Stimulated activated naive CD4-positive, alpha-beta T cell treated with Interleukin-2 at 50 U/mL for 16 hours (primary cell): ENCODE measurements at places on chromosomes 2 and 18.

DNA sequence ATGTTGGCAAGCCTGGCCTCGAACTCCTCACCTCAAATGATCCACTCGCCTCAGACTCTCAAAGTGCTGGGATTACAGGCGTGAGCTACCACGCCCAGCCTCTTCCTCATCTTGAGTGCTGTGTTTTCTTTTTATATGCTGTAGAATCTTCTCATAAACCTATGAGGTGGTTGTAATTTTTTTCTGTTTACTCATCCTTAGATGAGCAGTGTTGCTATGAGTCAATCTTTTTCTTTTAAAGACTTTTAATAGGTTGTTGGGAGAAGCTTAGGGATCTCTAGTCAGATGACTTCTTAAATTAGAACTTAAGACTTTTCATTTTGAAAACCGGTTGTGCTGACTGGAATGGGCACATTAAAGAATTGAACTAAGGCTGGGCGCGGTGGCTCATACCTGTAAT, 8.7 kb upstream of the AAK1 start:
- DNase-seq: no peak

DNA sequence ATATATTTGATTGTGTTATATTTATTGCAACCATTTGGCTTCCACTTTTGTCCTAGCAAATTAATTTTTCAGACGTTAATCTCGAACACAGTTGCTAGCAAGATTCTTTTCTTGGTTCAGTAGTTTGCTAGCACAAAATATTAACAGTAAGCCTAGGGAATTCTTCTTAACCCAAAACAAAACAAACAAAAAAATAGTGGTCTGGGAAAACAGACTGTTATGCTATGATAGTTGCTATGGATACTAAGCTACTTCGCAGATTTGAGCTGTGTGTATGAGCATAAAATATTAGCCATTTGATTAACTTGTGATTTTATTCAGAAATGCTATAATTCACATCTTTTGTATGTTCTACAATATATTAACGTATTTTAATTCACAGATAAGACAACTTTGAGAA, 541.5 kb upstream of the NETO1 start:
- DNase-seq: no peak

DNA sequence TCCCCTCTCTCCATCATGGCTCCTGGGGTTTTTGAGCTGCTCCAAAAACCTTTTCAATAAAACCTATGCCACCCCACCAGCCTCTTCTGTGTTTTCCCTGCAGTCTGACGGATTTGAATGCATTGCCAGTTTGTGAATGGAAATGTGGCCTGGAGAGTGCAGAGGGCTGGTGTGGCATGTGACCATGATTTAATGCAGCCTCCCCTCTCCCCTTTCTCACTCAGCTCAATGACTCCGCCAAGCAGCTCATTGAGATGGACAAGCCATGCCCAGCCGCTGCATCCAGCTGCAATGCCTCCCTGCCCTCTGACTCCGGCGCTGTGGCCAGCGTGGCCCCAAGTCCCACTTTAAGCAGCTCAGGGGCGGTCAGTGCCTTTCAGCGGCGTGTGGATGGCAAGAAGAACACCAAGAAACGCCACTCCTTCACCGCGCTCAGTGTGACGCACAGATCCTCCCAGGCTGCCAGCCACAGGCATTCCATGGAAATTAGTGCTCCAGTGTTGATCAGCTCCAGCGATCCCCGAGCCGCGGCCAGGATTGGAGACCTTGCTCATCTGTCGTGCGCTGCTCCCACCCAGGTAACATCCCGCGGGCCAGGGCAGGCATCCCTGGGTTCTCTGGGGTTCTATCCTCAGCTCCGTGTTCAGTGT, 215.3 kb downstream of the SEPTIN10 start:
- DNase-seq: no peak

DNA sequence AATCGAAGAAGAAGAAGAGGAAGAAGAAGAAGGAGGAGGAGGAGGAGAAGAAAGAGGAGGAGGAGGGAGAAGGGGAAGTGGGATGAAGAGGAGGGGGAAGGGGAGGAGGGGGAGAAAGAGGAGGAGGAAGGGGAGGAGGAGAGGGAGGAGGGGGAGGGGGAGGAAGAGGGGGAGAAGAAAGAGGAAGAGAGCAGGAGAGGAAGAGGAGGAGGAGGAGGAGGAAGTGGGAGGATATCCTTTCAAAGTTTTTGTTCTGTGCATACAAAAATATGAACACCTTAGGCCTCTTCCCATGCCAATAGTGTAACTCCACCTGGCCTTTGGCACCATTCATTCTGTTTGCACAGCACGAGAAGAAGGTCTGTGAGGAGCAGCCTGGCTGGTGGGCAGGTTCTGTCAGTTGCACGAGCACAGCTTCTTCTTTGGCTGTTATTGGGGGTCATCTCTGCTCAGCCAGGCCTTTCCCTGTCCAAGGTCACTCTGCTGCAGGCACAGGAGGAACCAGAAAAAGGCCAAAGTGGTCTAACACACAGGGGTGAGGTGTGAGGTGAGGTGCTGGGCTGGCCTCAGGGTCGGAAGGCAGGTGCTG, 25.8 kb upstream of the PLB1 start:
- no peak for DNase-seq

DNA sequence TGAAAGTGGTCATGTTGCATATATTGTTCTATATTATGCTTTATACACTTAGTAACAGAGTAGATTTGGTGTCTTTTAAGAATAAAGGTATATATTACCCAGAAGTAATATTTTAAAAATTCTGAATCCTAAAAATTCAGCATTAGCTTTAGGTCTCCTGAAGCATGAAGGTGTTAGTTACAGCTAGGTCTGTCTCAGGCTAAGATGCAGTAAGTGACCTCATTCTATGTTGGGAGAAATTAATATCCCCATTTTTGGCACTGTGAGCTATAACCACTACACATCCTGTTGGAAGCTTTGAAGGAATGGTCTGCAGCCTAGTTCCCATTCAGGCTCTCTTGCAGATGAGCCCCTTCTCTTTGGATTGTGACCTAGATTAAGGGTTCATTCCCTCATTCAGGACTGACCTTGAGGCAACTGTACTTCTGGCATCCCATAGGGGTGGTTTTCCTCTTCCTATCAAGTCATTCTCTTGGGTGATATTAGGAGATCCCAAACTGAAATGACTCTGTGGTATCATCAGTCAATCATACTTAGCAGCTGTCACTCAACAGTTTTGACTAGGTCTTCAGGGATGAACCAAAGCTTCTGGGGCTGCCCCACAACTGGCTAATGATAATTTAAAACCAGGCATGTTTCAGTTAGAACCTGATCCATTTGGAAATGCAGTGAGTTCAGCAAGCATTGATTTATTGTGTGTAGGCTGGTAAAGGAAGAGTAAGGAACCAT, 117.7 kb downstream of the GPD2 start:
- no peak for DNase-seq

DNA sequence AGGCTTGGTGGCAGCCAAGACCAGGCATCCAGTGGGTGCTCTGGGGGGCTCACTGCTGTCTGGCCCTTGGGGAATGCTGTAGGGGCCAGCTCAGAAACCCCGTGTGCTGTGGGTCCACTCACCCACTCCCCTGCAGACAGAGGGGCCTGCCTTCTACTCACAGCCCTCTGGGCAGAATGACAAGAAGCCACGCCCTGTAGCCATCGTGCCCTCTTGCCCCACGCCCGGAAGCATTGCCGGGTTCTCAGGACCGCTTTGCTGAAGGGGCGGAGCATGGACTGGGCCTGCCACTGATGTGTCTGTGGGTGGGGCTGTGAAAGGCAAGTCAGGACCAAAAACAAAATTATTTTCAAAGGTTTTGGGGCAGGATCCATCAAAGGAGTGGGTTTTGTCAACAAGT, 27.8 kb downstream of the GLI2 start:
- DNase-seq: no peak

- DNase-seq: no peak
Observed at GRCh38 chr2:1925516-1925915, 181.2 kb upstream of the PXDN start.

GRCh38 chr2:118121986-118122524, 33.8 kb downstream of the INSIG2 start:
- no peak for DNase-seq

GRCh38 chr2:220528180-220528675, 900.8 kb downstream of the SLC4A3 start:
- no peak for DNase-seq

GRCh38 chr2:11056614-11057013, 98.7 kb upstream of the SLC66A3 start:
- DNase-seq: no peak
